ENCODE measurements at places on chromosomes 1 and 21. TPM values are rescaled to one million over a fixed set of nuclear protein-coding genes. Genes with fewer than 3 reads are reported as not detected.

The AGO4 gene
- 16.0 TPM for total RNA-seq

The TMEM200B gene
- total RNA-seq, result 54.8 TPM

DNA sequence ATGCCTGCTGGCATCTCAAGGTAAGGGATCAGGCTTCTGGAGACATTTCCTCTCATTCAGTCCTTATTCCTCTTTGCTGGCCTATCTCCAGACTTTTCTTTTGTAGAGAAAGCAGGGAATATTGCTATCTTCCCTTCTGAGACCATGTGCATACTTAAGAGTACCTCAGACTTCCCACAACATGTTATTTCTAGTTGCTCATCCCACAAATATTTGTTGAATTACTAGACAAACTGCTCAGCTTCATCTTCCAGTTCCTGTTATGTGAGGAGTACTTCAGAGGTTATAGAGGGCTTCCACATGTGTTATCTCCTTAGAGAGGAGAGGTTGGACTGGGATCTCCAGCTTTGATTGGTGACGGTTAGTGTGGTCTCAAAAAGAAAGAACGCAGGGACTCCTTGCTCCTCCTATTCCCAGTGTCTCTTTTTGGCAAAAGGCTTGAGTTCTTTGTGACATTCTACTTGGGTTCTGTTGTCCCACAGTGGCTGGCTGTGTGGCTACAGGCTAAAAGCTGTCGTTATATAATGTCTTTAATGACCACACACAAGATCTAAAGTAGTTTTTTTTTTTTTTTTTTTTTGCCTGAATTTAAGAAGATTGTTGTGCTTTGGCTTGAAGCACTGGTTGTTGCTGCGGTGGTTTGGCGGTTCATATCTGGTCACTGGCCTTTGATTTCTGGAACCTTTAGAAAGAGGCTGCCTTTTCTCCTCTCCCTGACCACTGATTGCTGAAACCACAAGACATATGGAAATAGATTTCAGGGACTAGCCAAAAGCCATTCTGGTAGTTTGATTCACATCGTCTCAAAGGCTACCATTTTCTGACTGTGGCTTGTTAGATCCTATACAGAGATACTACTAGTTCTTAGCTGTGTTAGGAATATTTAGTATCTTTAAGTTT, 78.7 kb downstream of the FGGY start:
- no peaks in the 10 kb centered on the region for H3K4me1 ChIP-seq
- H3K27ac ChIP-seq, result no peak overlapping the region
- no peaks in the 10 kb centered on the region for H3K27me3 ChIP-seq

GRCh38 chr1:63929106-63929478, 155.3 kb downstream of the ROR1 start:
- H3K27ac ChIP-seq, result no peak overlapping the region
- no peaks in the 10 kb centered on the region for H3K36me3 ChIP-seq
- DNase-seq, result no peak
- H3K4me3 ChIP-seq, result no peak overlapping the region

The PEAR1 gene
- total RNA-seq, result 0.81 TPM

DNA sequence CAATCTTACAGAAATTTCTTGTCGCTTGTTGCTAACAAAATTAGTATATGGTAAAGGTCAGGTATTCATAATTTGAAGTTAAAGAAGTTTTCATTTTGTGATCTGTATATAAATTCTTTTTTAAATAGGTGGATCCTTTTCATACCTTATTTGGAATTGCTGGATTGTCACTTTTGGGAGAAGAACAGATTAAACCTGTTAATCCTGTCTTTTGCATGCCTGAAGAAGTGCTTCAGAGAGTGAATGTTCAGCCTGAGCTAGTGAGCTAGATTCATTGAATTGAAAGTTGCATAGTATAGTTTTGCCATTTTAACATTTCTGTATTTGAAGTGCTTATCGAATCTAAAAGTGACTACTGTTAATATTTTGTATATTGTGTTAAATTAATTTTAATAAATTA, 2.3 kb upstream of the MSH4 start:
- no peak overlapping the region for H3K27ac ChIP-seq
- H3K27me3 ChIP-seq, result no peaks in the 10 kb centered on the region
- peaks cover 4% of the 10 kb centered on the region for H3K4me1 ChIP-seq
- H3K4me3 ChIP-seq, result no peak overlapping the region

DNA sequence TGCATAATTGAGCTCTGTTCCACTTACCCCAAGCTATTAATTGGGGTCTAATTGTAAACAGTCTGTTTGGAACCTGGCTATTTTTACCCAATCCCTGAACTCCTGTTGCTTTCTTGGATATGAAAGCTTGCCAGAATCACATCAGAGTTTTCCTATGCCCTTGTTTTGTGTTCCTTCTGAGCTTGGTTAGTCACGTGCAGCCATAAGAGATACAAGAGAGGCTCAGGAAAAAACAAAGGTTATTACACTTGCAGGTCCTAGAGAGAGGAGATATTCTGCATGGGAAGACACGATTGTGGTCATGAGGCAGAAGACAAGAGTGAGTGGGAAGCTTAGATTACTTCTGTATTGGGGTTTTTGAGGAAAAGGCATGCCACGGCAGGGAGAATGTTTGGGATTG, 46.0 kb upstream of the RGL1 start:
- H3K4me1 ChIP-seq, result peaks cover 2% of the 10 kb centered on the region
- no peaks in the 10 kb centered on the region for H3K36me3 ChIP-seq
- H3K27ac ChIP-seq, result no peak overlapping the region

Measured in endodermal cell (in vitro differentiated cells).